Smooth muscle cell of the umbilical artery (primary cell): ENCODE measurements at places on chromosomes 4 and X. TPM values are rescaled to one million over a fixed set of nuclear protein-coding genes. Genes with fewer than 3 reads are reported as not detected.

HAUS7 gene
- total RNA-seq, result 14.3 and 18.2 TPM in 2 replicates

GLUD2 gene
- total RNA-seq, result 0.30 and 0.92 TPM in 2 replicates

PAGE4 gene
- total RNA-seq, result not detected in 2 replicates

LRRC66 gene
- 0.89 and 1.5 TPM in 2 replicates for total RNA-seq

SSX4 gene
- not detected in 2 replicates for total RNA-seq
